ENCODE measurements at places on chromosomes 6 and 20.

DNA sequence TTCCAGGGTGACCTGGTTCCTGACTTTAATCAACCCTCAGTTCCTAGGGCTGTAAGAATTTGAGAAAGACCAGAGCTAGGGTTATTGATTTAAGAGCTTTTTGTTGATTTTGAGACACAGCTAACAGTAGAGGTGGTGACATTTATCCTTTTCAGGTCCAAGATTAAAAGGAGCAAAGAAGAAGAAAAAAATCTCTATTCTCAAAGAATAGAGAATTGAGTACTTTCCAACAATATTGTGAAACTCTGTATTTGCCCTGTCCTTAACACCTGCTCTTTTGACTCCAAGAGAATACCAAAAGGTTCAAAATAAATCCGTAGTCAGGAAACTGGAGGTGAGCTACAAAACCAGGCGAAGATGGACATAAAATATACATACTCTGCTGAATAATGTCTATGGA is 7.3 kb downstream of the PAQR8 start:
- no peak for DNase-seq

DNA sequence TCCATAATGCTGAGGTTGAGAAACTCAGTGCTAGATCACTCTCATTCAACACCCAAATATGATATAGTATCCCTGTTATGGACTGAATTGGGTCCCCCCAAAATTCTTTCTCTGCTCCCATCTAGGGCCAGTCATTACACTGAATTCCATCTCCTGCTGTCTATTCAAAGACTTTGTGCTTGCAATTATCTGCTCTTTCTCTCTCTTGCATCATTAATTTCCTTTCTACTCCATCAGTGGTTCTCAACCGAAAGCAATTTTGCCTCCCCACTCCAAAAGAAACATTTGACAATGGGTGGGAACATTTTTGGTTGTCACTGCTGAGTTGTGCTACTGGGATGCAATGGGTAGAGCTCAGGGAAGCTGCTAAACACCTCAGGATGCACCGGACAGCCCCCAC is 271.5 kb upstream of the CDYL start:
- DNase-seq, result no peak

DNA sequence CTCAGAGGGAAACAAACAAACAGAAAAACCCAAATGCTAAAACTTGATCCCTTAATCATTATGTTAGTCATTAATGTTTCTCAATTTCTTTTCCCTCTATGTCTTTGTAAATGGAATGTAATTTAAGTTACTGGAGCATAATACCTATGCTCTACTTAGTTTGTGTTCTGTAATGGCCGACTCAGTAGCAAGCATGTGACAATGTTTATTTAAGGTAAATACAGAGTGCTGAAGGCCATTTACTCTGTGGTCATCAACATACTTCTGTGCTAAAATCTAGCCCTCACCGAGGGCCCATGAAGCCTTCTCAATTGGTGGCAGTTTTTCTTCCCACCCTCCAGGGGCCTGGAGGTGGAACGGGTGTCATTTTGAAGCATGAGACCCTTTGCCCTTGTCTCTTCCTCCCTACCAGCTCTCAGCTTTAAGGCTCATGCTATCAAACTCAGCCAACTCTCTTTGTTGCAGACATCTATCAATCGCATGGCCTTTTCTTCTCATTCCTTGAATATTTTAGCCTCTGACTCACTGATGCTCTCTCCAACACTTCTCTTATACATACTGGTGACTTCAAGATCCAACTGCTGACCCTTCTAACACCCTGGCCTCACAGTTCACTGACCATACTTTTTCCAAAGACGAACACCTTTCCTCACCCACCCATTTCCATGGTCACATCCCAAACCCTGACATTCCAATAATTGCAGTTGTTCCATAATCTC is 48.2 kb downstream of the STX7 start:
- no peak for DNase-seq

- DNase-seq, result no peak
Measured at GRCh38 chr6:94361304-94362060, 942.1 kb upstream of the EPHA7 start.

- no peak for DNase-seq
Measured at GRCh38 chr6:76250666-76251065, 178.2 kb upstream of the IMPG1 start.

DNA sequence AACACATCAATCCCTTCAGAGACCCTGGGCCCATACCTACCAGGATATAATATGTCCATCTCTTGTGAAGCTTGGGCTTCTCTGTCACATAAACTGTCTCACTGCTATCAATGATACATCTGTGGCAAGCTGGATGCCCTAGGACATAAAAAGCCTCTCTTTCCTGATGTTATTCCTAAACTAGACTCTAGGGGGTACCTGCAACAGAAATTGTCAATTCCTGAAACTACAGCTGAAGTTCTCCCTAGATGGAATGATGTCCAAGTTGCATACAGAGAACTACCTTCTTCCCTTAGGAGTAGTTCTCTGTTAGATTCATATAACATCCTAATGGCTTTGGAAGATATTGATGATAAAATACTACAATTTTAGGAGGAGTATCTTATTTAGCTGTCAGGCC is 35.8 kb downstream of the TBX18 start:
- no peak for DNase-seq

GRCh38 chr6:158707120-158707820 is 57.4 kb downstream of the SYTL3 start:
- peak; percentile 69 for DNase-seq

GRCh38 chr6:108464418-108465097 is 96.2 kb upstream of the FOXO3 start:
- no peak for DNase-seq

DNA sequence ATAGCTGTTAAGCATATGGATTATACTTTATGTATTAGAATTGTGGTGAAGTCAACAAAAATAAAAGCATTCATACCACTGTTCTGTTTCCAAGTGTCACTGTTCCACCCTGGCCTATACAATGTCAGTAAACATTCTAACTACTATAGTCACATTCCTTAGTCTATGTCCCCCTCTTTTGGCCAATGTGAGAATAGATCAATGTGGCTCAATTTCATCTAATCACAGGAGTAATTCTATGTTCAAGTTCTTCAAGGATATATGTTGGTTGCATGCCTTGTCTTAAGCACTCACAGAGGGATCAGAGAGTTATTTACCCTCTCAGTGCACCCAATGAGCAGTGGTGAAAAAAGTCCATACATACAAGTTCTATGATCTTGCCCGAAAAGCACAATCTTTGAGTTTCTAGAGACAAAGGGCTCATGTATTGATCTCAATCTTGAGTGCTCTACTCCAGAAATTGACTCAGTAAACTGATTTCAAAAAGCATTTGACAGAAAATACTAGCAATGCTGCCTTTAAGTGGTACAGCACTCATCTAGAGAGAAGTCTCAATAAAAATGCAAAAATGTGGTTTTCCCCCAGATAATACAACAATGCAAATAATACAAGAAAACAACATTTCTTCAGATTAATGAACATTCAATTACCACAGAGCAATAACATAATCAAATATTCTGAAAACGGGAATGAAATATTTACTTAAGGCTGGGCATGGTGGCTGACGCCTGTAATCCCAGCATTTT is 16.5 kb downstream of the SMLR1 start:
- no peak for DNase-seq

- DNase-seq, result no peak
Measured at GRCh38 chr20:46934746-46935287, 40.2 kb downstream of the EYA2 start.

DNA sequence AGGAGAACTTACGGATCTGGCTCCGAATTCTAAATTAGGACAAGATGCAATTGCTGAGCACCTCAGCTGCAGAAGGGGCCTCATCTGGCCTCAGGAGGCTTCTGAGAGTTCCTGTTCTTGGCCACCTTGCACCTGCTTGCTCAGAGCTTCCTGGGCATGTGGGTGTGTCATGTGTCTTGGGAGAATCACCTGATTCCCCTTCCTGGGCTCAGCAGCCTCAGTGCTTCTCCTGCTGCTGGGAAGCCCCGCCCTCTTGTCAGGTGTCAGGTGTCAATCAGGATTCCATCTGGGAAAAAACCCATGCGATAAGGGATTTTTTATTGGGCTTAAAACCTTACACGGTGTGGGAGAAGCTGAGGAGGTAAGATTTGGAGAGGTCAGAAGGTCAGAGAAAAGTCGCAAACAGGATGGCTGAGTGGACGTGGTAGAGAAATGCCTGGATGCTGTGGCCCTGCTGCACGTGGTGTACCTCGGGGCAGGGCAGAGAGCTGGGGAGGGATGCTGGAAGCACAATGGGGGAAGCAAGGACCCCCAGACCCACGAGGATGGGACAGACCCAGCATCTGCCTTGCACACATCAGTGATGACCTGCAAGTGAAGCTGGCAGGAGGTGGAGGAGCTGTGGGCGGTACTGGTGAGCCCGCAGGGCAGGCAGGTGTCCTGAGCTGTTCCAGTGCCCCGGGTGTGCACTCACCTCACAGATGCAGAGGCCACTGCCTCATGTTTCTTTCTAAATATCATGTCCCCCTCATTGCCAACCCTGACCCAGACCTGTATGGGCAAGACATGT is 170.8 kb downstream of the CDH4 start:
- no peak for DNase-seq

GRCh38 chr6:55943329-55943728 is 67.9 kb upstream of the BMP5 start:
- no peak for DNase-seq

- no peak for DNase-seq
Measured at GRCh38 chr6:76466286-76466685, 393.8 kb upstream of the IMPG1 start.

GRCh38 chr20:32064667-32065066 is 12.6 kb downstream of the HCK start:
- no peak for DNase-seq

- peak; percentile 73 for DNase-seq
Measured at GRCh38 chr20:47464380-47465101, 37.1 kb upstream of the NCOA3 start.

DNA sequence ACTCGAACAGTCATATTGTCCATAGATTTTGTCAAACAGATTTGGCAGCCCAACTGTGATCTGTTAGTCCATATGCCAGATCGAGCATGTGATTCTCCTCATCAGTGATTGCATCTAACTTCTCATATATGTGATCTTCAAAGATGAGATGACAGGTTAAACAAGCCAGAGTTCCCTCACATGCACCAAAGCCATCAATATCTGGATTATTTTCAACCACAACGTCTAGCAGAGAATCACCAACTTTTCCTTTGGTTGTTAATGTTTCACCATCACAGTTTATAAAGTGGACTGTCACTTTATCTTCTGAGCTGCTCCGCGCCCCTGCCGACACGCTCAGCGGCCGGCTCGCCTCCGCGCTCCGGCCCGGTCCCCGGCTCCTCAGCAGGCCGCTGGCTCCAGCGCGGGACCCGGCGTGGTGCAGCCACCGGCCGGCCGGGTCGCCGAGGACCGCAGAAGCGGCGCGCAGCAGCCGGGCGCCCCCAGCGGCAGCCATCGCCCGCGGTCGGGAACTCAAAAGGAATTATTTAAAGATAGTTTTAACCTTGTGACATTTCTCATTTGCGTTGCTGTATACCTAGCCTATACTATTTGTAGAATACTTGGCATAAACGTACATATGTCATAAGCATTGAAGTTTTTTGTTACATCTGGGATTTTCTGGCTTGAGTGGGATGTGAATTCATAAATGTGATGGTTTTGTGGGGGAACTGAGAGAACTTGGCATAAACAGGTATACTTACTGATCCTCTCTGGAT is 40.1 kb upstream of the DYNLRB1 start:
- DNase-seq, result peak; percentile 70

GRCh38 chr6:121592261-121592935 is 157.0 kb downstream of the GJA1 start:
- no peak for DNase-seq

- DNase-seq, result no peak
Measured at GRCh38 chr20:33963751-33964150, 30.0 kb upstream of the RALY start.

DNA sequence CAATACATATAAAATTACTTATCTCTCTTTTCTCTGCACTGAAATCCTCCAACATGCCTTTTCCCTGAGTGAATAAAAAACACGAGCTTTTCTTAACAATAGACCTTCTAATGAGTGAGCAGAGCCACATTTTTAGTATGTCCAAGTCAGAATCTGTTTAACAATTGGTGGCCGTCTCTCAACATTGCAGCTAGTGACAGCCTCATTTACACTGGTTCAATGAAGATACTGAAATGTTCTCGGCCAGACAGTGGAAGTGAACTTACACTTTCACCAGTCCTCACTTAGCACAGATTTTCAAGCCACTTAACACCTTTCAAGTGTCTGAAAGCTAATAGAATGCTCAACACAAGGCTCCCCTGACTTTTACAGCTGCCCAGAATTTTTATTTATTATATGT is 767.1 kb downstream of the KIF16B start:
- DNase-seq, result no peak

Measured in Right ventricle myocardium superior (tissue), 1 donor.